ENCODE measurements at places on chromosomes 2 and 18.

DNA sequence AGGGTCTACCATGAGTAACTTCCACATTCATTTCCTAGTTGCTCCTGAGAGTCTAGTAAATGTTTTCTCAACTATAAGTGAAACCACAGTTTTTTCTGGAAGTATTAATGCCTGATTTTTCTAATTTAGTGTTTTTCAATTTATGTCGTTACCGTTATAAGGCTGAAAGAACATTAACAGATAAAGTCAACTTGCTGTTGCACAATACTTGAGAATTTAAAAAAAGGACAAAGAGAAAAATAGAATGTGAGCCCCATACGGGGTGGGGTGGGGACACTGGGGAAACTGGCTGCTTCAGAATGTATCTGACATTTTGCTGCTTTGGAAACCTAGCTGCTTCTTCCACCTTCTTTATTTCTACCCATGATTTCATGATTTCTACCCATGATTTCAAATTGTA, 26.2 kb downstream of the CNOT11 start:
- no peak for DNase-seq

GRCh38 chr2:9641641-9642040, 10.8 kb upstream of the YWHAQ start:
- DNase-seq = no peak

DNA sequence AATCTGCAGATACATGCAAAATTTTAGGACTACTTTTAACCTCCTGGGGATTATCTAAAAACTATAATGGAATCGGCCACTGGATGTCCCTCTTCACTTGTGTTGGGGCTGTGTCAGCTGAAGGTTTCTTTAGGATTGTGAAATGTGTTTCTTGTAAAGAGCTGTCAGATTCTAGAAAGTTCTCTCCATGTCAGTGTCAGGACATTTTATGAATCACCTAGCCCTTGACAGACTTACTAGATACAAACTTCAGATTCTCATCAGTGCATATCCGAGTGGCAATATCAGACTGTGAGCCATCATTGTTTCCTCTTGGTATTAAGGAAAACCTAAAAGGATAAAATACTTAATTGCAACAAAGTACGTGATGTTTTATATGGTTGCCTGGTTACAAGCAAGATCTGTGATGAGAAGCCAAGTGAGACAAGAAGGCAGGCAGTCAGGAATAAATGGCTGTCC, 107.3 kb downstream of the CPS1 start:
- peak; percentile 25 for DNase-seq

DNA sequence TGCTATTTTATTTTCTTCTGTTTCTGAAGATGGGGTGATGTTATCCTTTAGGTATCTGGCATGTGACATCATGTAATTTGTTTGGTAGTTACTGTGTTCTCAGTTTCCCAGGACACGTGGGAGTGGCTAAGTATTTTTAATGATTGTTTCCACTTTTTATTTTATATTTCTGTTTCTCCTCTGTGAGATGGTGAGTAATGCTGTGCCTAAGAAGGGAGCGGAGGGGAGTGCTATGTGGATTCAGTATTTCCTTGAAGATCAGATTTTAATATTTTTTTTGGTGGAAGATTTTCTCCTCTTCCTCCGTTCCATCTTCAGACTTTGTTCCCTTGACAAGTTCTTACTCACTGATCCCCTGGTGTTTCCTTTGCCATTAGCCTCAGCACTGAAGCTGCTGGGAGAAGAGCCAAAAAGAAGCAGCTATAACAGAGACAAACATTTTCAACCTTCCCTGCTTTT, 180.0 kb upstream of the MMADHC start:
- DNase-seq = no peak

GRCh38 chr18:23226391-23226790, 91.1 kb downstream of the CABLES1 start:
- DNase-seq = no peak

- DNase-seq = no peak
Observed at GRCh38 chr2:174964404-174964803, 40.8 kb downstream of the CHN1 start.

GRCh38 chr18:23053776-23054457, 81.4 kb upstream of the CABLES1 start:
- peak; percentile 56 for DNase-seq

GRCh38 chr18:68779169-68779568, 18.7 kb upstream of the CCDC102B start:
- peak; percentile 11 for DNase-seq

- no peak for DNase-seq
Observed at GRCh38 chr2:133266041-133266925, 302.0 kb downstream of the NCKAP5 start.

DNA sequence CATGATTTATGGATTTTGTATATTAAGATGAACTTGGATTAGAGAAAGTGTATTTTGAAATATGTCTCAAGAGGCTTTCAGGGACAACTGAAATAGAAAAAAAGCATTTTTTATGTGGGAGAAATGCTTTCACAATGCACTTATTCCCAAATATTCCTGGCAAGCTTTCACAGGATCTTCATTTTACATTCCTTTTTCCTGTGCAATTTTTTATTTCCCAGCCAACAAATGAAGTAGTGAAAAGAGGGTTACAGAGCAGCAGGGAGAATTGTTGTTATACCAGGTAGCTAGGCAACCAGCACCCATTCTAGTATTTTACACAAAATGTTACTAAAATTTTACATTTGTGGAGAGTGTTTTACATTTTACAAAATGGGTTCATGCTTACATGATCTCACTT, 167.0 kb upstream of the RPRM start:
- no peak for DNase-seq

DNA sequence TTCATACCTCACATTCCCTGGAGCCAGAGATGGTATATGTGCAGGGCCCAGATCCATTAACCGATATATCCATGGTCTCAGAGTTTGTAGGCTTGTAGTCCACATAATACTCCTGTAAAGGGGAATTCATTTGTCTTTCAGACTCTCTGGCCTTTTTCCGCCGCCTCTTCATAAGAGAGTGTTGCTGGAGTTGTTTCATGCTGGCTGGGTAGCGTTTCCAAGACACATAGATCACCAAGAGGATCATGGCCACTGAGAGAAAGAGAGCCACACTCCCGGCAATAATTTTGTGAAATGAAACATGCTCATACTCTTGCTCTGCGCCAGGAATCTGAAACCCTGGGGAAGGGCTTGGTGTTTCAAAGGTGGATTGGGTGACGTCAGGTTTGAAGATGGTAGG, 3.9 kb downstream of the LRRTM4 start:
- no peak for DNase-seq

DNA sequence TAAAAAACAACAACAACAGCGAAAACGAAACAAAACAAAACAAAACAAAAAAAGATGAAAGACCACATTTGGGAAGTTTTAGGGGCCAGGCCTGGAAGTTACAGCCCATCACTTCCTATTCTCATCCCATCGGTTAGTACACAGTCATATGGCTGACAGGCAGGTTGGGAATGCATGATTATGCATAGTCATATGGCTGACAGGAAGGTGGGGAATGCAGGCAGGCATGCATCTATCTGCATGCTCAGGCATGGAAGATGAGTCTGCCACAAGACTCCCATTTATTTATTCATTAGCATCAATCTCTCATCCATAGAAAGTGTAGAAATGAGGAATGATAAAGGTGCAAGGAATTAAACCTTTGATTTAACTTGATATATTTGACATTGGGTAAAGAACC, 325.3 kb upstream of the MEX3C start:
- DNase-seq = no peak

- no peak for DNase-seq
Observed at GRCh38 chr2:176076063-176076462, 7.7 kb downstream of the EVX2 start.

DNA sequence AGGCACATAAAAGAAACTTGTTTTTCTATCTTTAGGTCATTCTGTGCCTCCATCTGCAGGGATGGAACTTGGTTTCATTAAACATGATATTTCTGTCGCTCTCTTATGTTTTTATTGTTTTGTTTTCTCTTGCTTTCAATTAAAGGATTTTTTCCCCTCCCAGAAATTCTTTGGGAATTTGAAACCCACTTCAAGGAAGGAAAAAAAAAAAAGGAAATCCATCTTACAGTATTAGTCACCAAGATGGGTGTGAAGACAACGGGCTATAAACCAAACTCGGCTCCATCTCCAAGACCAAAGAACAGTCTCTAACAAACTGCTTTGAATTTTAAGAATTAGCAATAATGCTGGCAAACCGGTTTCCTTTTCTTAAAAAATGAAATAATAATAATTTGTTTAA, 244.1 kb downstream of the BCL11A start:
- no peak for DNase-seq

- DNase-seq = no peak
Observed at GRCh38 chr2:180621941-180622918, 358.2 kb upstream of the UBE2E3 start.

- DNase-seq = no peak
Observed at GRCh38 chr2:240451108-240451611, 15.7 kb downstream of the GPC1 start.

DNA sequence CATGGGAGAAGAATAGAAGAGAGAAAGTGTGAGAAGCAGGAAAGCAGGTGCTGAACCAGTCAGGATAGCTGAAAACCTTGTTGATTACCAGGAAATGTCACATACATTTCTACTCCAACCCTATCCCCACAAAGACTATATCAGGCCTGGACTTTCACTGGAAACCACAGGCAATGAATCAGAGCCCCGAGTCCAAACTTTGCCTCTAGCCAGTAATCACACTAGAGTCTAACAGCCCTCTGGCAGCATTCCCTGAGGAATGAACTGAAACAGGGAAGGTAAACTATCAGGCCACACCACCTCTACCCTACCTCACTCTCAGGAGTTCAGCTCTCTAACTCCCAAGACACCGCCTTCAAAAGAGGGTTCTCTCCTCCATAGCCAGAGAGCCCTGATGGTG, 18.7 kb upstream of the IHH start:
- no peak for DNase-seq

DNA sequence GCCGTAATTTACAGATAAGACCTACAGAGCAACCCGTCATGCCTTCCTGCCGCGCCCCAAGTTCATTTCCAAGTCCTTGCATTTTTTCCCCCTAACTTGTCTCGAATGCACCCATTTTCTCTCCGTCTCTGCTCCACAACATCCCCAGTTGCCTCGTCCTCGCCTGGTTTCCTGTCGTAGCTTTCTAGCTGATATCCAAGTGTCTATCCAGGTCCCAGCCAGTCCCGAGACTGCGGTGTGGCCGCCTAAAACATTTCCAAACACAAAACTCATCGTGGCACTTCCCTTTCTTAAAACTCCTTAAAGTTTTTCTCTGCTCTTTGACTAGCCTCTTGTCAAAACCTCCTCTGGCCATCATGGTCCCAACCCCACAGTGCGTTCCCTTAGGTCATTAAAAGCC, 1.2 kb upstream of the BARD1 start:
- peak; percentile 5 for DNase-seq

- no peak for DNase-seq
Observed at GRCh38 chr2:136107051-136108033, 10.6 kb downstream of the CXCR4 start.

DNA sequence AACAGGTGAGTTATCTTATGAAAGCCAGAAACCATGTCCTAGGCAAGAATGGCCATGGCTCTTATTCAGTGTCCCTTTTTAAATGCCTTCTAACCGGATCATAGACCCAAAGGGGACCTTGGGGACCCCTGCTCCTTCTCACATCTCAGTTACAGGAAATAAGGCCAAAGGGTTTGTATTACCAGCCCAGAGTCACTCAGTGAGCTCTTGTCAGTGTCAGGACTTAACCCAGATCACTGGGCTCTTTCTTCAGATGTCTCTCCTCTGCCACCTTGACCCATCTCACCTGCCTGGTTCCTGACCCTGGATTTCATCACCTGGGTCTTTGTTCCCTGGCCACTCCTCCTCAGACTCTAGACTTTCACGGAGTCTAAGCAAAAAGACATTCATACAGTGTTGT, 556.7 kb downstream of the CMPK2 start:
- no peak for DNase-seq

- no peak for DNase-seq
Observed at GRCh38 chr2:161096336-161096735, 63.9 kb upstream of the TANK start.

- no peak for DNase-seq
Observed at GRCh38 chr2:162475661-162476060, 131.7 kb downstream of the GCA start.

GRCh38 chr2:239590276-239590675, 189.5 kb upstream of the HDAC4 start:
- no peak for DNase-seq

DNA sequence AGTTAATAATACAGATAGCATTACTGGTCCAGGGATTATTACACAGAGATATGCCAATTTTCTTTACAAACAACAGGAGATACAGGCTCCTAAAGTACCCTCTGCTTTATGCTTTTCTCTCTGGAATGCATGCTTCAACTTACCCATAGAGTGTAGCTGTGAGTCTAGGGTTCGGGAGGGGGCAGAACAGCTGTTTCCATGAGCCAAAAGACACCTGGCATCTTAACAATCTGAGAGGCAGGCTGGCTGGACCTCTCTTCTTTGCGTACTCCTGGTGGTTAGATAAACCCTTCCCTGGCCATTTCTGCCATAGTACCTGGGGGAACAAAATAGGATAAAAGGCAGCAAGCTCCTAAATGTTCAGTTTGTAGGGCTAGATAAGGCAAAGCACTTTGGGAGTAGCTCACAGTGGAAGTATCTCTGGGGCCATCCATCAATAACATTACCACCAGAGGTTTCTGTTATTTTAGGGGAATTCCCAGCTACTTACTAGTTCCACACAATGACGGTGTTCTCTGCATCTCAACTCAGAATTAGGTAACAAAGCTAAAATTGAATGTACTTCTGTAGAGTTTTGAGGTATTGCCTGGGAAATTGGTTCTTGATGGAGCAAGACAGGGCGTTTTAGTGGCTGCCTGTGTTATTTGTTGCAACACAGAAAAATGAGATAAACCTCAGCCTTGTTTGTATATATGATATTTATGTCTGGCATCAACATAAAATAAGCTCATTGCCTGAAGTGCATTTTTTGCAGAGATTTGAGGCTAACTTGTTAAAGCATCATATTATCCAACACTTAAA, 6.2 kb upstream of the CCDC85A start:
- no peak for DNase-seq

DNA sequence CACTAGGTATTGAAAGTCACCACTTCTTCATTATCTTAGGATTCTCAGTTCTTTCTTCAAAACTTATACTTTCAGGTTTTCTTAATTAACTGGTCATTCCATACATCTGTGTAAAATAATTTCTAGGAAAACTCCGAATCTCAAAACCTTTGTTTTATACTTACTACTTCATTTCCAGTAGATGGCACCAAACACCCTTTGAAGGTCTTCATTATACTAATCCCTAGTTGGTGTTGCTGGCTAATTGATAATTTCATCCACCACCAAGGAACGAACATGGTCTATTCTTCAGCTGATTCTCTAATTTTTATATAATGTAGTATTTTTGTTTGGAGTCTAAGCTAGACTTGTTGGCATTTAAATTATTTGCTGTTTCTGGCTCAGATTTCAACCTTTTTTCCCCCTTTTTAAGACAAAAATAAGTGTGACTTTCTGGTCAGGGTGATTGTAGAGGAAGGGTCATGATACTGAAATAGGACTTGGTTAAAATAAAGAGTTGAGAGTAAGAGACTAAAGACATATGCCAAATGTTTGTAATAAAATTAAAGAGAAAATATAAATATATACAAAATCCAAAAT, 2.8 kb upstream of the MXD1 start:
- peak; percentile 78 for DNase-seq

All from Kasumi-1 (cell line).